ENCODE measurements at places on chromosomes 12 and 14.

DNA sequence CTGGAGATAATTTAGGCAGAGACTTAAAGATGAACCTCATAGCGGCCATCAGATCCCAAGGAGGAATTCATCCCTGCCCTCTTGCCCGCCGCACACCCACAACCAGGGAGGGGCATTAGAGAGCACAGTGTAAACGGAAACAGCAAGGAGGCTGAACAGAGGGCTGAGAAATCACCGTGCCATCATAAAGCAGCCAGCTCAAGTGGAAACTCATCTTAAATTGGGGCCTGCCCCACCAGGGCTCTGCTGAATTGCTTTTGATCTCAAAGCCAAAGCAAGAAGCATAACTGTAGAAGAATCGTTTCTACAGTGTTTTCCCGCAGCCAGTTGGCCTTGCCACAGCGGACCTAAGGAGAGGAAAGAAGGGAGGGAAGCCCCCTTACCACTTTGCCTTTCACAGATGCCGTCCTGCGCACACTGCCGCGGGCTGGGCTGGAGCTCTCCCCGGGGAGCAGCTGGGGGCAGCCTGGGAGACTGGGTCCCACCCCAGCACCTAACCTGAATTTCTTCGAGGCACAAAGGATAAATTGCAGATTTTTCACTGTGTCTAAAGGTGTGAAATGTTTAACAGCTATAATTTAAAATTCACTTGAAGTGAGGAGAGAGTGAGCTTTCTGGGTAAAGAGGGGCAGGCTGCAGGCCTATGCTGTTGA, 51.8 kb upstream of the MMP17 start:
- no peak for DNase-seq

GRCh38 chr12:75756111-75756510, 244.7 kb upstream of the KRR1 start:
- no peak for DNase-seq

GRCh38 chr12:109273354-109273753, 35.7 kb downstream of the FOXN4 start:
- no peak for DNase-seq

- no peak for DNase-seq
Observed at GRCh38 chr14:32327255-32327961, 1.7 kb upstream of the AKAP6 start.

DNA sequence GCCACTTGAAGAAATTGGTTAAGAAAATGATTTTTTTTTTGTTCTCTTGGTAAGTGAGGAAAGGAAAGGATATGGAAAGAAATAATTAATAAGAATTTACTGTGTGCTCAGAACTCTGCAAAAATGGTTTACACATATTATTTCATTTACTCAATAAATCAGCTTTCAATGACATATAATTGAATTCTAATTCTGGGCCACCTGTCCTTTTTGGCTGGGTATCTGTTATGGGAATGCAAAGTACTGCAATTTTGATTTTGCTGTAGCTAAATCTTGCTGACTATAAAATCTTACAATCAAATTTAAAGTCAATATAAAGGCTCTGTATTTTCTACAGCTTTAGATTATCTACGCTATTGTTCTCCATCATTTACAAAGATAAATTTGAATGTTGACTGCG, 147.1 kb downstream of the GRIP1 start:
- DNase-seq = no peak

DNA sequence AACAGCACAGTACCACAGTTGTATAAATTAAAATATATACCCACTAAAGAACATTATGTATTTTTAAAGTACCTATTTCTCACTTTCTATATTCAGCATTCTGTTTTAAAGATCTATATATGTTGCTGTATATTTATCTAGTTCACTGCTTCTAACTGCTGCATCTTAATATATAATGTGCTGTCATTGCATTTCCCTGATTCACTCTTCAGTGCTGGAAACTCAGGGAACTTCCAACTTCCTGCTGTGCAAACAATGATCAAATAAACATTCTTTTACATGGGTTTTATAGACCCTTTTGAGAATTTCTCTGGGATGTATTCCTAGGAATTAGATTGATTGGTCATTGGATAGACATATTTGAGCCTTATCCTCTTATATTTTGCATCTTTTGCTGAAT, 379.1 kb downstream of the APAF1 start:
- no peak for DNase-seq

- no peak for DNase-seq
Observed at GRCh38 chr12:94795520-94795919, 145.2 kb upstream of the TMCC3 start.

DNA sequence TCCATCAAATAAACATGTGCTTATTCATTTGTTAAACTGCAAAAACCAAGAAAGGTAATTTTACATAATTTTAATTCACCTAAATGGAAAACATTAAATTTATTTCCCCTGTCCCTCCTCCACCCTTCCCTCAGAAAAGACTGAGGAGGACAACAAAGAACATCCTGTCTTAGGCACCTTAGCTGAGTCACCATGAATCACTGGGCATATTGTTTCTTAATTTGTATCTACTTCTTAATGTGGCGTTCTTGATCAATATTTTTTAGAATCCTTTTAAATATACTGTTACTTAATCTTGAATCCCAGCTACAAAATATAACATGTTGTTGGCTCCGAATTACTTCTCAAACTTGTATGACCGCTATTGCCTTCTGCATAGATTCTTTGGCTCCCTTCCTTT, 23.5 kb downstream of the SIX6 start:
- DNase-seq = no peak

DNA sequence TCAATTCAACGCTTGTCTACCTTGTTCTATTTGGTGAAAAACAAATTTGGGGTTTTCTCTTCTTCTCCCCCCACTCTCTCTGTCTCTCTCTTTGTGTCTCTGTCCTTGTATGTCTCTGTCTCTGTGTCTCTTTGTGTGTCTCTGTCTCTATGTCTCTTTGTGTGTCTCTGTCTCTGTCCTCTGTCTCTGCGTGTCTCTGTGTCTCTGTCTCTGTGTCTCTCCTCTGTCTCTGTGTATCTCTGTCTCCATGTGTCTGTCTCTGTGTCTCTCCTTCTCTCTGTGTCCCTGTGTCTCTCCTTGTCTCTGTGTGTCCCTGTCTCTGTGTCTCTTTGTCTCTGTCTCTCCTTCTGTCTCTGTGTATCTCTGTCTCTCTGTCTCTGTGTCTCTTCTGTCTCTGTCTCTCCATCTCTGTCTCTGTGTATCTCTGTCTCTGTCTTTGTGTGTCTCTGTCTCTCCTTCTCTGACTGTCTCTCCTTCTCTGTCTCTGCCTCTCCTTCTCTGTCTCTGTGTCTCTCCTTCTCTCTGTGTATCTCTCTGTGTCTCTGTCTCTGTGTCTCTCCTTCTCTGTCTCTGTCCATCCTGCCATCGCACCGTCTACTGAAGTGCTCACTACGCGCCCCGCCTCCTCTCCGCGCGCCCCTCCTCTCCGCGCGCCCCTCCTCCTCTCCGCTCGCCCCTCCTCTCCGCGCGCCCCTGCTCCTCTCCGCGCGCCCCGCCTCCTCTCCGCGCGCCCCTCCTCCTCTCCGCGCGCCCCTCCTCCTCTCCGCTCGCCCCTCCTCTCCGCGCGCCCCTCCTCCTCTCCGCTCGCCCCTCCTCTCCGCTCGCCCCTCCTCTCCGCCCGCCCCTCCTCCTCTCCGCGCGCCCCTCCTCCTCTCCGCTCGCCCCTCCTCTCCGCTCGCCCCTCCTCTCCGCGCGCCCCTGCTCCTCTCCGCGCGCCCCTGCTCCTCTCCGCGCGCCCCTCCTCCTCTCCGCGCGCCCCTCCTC, 12.8 kb downstream of the LRCOL1 start:
- no peak for DNase-seq

DNA sequence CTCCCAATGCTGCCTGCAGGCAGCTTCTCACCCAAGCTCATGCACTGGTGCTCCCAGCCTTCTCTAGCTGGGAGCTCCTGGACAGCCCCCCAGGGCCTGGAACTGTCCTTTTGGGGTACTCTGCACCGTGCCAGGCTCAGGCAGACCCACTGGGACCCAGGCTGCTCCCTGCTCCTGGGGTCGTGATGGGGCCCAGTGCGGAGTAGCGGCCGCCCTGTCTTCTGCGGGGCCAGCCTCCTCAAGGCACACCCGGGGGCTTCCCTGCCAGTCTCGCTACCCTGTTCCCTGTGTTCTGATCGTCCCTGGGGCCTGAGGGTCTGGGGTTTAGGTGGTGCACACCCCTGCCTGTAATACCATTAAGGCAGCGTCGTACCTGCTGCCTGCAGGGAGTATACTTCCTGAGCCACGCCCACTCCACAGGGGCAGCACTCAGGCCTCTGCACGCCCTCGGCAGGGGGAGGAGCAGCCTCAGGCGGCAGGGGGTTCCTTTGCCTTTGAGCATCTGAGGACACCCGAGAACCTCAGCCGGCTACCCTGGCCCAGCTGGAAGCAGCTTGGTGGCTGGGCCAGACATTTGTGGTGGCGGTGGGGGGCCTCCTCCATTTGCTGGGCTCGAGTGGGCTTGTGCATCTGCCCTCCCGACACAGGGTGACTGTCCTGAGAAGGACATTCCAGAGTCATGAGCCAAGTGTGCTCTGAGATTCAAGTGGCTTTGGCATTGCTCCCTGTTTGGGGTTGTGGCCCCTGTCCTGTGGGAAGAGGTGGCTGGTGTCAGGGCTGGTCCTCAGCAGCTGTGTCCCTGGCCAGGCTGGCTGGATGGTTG, 9.2 kb upstream of the CRIP2 start:
- no peak for DNase-seq

GRCh38 chr12:132321321-132322118, 7.9 kb downstream of the GALNT9 start:
- no peak for DNase-seq

DNA sequence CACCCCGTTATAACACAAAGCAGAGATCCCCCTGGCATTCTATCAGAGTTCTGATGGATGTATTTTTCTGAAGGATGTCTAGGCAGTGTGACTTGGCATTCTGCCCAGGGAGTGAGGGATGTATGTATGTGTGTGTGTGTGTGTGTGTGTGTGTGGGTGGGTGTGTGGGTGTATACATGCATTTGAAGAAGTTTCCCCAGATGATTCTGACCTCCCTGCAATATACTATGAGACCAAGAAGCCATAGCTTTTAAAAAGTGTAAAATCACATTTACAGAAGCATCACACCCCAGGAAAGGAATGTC, 59.7 kb upstream of the NAP1L1 start:
- DNase-seq = no peak

DNA sequence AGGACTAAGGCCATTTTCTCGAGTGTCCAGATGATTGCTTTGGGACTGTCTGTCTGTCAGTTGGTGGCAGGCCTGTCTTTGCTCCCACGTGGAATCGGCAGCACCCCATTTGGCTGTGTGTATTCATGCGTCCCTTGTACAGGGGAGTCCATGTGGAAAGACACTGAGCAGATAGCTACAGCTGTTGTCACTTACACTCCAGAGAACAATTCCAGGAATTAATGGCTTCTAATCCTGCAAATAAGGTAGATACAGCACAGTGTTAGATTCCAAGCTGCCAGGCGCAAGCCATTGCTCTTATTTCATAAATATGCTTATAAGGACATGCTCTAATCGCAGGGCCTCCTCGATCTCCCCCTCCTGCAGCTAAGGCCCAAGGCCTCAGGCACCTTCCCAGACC, 208.8 kb downstream of the VRK1 start:
- no peak for DNase-seq

- DNase-seq = no peak
Observed at GRCh38 chr12:45060976-45061375, 10.1 kb upstream of the DBX2 start.

Data from activated CD8-positive, alpha-beta memory T cell treated with anti-CD3 and anti-CD28 coated beads for 4 hours (primary cell).